EH (cell line): ENCODE measurements at places on chromosomes 11 and 22.
A peak's percentile ranks its signal among the peaks of the same experiment; 100 is the strongest.

GRCh38 chr11:10208131-10208575 lies 85.9 kb downstream of the SBF2 start:
- peak; percentile 58 for DNase-seq

GRCh38 chr11:111845276-111846028 lies 25.9 kb downstream of the ALG9 start:
- DNase-seq, result no peak

DNA sequence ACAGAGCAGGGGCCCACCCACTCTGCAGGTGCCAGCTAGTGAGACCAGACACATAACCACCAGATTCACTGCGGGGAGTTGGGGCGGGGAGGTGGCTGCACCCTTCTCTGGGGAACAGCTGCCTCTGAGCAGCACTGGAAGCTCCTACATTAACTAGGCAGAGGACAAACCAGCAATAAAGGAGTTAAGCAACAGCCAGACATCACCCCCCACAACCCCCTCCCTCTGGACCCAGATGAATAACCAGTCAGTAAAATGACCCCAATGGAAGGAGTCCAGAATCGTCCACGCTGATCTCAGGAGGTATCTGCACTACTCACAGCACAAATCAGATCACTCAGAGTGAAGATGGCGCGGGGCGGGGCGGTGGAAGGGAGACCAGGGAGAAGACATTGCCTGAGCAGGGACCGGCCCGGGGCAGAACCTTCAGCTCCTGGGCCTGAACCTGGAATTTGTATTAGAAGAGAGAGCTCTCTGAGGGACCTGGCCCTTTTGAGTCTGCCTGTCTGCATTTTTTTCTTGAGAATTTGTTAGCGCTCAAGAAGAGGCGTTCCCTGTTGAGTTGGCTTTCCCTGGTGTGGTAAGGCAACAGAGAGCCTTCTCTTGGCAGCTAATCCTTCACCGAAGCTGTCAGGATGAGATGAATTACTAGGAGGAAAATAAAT lies 125.5 kb upstream of the NCAM1 start:
- no peak for DNase-seq

DNA sequence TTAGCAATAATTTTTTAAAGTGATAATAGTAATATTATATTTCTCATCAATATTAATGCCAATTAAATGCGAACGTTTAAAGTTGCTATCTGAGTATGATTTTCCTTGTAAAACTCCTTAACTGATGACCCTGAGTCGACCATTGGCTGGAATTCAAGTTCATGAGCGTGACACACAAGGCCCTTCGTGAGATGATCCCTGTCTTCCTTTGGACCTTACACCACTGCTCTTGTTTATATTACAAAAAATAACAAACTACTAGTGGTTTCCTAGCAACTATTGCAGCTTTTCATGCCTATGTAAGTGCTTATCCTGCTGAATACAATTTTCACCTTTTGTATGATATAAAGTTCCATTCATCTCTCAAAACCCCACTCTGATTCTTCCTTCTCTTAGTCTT lies 752.9 kb downstream of the CNTN5 start:
- no peak for DNase-seq

DNA sequence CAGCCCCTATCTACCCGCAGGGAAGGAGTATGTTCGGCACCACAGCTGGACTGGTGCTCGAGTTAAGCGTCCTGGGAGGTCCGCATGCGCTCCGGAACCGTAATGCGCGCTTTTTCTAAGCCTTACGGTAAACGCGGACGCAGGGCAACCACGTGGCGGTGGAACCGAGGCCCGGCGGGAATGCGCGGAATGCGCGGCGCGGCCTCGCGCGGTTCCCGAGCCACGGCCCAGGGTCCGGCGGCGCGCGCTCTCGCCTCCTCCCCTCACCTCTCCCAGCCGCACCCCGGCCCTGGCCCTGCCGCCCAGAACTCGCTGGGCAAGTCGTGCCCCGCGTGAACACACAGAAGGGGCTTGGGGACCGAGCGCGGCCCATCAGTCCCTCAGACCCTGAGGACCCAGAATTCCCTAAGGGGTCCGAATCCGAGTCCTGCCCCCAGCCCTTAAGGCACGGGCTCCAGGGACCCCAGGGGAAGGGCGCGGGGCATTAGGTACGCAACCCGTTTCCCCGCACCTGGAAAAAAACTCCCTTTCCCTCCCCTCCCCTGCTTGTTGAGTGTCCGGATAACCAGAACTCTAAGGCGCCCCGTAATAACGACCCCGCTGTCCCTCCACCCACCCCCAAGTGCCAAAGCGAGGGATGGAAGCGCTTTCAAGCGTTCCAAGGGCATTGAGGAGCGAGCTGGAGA lies 4.3 kb upstream of the CCND1 start:
- DNase-seq, result peak; percentile 92

- no peak for DNase-seq
Observed at GRCh38 chr11:83793310-83793709, 507.1 kb upstream of the CCDC90B start.

DNA sequence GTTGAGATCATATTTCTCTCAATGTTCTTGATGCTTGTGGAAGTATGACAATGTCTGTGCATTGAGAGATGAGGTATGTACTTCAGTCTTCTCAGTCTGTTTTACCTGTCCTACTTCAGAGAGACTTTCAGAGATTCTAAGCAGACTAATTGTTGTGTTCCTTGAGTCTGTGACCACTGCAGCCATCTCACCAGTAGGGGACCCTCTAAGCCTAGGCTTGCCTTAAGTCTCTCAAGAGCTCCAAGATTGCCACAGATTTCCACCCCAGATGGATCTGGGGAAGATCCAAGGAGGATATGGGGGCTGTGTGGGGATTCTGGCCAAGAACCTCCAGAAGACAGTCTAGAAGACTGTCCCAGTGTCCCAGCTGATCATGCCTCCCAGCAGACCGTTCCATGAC lies 179.9 kb upstream of the PLET1 start:
- DNase-seq, result no peak

- DNase-seq, result no peak
Observed at GRCh38 chr11:63764340-63764678, 4.3 kb downstream of the ZFTA start.

DNA sequence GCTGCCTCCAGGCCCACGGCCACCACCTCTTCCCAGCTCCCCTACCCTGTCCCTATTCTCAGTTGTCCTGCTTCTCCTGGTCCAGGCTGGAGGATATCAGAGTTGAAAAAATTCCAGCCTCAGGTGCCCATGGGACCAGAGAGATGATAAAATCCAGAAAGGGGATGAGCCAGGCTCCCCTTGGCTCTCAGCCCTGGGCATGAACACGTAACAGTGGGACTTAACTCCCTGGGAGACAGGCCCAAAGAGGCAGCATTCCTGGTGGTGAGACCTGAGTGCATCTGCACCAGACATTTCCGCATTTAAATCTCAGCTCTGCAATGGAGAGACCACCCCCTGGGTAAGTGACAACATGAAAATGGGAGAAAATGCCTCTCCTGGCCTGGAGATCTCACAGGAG lies 10.4 kb upstream of the SLC39A13 start:
- no peak for DNase-seq

DNA sequence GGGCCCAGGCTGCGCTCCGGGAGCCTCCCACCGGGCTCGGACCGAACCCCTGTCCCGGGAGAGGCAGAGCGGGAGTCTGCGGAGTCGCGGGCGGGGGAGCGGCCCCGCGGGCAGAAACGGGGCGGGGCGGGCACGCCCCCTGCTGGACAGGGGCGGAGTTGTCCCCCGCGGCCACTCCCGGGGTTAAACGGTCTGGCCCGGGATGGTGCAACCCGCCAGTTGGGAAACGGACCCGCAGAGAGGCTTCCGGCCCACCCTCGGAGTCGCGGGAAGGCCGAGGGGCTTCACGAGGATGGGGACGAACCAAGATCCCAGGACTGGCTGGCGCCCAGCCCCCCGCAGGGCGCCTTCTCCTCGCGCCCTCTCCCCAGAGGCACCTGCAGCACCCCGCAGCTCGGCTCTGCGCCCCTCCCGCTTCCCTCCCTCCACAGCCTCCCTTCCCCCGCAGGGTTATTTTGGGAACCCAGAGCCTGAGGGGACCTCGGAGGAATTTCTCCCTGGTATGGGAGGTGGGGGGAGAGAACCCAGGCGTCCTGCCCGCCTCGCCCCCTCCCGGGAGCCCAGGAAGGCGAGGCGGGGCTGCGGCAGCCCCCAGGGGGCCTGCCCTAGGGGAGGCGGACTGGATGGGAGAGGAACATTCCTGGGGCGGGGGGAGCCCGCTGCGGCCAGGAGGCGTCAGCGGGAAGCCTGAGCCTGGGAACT lies 902 bp downstream of the RASGRP2 start:
- DNase-seq, result peak; percentile 52

DNA sequence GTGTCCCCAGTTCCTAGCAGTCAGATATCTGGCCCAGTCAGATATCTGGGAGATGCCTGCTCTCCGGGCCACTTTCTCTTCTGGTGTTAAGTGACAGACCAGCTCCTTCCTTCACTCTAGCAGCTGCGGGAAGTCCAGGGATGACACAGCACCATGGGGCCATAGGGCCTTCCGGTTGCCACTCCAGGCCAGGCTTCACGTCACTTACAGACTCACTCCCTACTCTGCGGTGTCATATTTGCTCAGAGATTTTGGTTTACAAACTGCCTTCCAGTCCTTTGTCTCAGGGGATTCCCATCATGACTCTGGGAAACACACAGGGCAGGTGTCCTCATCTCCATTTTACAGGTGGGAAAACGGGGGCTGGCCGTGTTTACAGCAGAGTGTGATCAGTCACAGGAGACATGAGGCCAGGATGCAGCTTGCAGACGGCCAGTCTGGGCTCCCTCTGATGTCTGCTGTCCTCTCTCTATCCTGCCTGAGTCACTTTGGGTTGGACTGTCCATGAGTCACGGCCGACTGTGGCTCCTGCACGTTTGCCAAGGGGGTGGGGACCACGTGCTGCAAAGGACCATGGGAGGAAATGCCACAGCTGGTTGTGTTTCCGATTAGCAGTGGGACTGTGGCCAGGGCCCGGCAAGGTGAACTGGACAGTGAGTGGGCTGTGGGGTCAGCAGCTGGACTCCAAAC lies 8.2 kb upstream of the TBC1D22A start:
- peak; percentile 99 for DNase-seq

DNA sequence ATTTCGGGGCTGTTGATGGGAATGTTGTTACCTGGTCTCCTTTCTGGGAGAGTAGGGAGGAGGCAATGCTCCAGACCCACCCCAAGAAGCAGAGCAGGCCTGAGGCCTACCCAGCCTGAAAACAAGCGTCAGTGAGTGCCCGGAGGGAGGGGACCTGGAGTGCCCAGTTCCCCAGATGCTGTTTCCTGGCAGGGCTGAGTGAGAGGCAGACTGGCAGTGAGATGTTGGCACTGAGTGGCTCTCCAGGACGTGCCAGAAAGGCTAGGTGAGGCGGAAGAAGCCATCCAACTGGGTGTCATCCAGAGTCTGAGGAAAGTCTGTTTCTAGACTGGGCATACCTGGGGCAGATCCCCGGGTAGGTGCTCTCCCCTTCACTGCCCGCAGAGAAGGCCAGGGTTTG lies 1.3 kb downstream of the POU2F3 start:
- no peak for DNase-seq

DNA sequence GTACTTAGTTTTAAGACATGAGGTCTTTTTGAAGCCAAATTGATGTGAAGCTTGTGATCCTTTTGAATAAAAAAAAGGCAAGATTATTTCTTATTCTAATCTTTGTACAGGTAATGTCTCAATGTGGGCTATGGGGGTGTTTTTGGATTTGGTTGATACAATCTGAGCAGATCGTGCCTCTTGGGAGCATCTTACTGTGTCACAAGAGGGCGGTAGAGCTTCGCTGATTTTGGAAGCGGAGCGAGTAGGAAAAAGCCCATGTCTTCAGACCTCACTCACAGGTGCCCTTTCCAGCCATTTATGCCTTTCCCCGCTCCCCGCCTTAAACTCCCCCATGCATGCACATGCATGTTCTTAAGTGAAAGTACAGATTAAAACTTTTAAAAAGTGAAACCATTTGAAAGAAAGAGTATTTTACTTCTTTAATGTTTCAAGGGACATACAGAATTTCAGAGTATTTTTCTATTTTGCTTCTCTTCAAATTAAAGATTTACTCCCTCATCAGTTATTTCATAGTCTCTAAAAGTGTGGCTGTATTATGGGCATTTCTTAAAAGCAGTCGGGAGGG lies 18.8 kb downstream of the DDX25 start:
- DNase-seq, result peak; percentile 70

GRCh38 chr11:73426219-73426850 lies 50.1 kb downstream of the RELT start:
- DNase-seq, result peak; percentile 76

- no peak for DNase-seq
Observed at GRCh38 chr11:70886676-70887541, 365.5 kb downstream of the SHANK2 start.

GRCh38 chr11:110032957-110033570 lies 60.1 kb upstream of the ZC3H12C start:
- no peak for DNase-seq

- DNase-seq, result no peak
Observed at GRCh38 chr11:129612447-129612961, 203.1 kb upstream of the TMEM45B start.

GRCh38 chr11:69416143-69416515 lies 65.3 kb upstream of the LINC01488 start:
- no peak for DNase-seq

DNA sequence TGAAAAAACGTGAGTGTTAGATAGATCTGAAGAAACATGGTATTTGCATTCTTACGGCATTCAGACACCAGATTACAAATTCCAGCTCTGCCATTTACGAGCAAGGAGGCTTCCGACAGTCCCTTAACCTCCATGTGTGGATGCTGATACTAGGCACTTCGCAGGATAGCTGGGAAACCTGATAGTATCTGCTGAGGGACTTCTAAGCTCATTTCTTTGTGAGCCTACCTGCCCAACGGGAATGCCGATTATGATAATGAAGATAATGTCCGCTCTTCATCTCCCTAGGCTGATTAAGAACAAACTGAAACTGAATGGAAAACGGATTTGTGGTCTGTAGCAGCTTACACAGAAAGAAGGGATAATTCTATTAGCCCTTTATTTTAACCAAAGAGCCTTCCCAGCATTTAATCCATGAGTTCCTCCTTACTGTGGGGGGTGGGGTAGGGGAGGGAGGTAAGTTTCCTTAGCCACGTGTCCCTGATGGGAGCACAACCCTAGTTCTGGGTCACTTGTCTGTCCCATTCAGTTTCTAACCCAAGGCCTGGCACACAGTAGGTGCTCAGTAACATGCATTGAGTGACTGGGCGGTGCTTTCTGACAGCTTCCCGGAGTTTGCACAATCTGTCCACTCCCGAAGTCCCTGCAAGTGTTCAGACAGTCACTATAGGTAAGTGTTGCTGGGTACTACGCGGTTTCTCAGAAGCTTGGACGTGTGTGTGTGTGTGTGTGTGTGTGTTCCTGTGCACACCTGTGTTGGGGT lies 39.2 kb downstream of the CD6 start:
- no peak for DNase-seq

GRCh38 chr11:123413636-123414035 lies 16.4 kb upstream of the GRAMD1B start:
- peak; percentile 48 for DNase-seq

- peak; percentile 17 for DNase-seq
Observed at GRCh38 chr11:120645639-120646038, 134.1 kb downstream of the GRIK4 start.

DNA sequence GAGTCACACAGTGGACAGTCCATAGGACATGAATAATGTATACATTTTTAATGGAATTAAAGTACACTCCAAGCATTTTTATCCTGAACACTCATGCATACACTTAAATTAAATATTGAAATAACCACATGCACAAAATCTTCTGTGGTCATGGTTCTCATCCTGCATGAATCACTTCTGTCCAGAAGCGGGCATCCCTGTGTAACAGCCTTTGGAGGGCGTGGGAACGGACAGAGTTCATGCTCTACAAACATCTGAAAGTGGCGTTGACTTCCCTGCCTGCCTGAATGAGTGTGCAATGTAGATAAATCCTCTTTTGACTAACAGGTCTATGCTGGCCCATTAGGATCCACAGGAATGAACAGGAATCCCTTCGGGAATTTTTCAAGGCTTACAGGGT lies 780.2 kb downstream of the BRD1 start:
- no peak for DNase-seq

GRCh38 chr11:57493507-57494503 lies 21.7 kb downstream of the SLC43A1 start:
- peak; percentile 37 for DNase-seq
